ENCODE measurements at places on chromosomes 4 and X.

GRCh38 chrX:7028246-7028645 lies 119.3 kb upstream of the STS start:
- no peak for DNase-seq

- no peak for DNase-seq
Measured at GRCh38 chrX:47148946-47149345, 3.9 kb downstream of the RBM10 start.

DNA sequence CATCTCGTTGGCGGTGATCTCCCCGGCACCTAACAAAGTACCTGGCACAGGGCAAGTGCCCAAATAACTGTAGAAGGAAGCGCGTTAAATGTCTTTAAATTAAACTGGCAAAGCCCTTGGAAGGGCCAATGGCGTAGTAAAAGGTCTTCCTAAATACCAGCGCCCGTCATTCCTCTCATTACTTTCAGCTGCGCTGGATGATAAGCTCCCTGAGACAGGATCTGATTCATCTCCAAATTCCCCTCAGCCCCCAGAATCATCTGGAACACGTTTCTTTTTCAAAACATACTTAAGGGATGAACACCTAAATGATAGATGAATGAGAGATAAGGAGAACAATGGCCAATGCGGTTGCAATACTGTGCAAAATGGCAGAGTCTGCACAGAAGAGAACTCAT lies 95.1 kb downstream of the AFAP1 start:
- peak; percentile 50 for DNase-seq

GRCh38 chr4:177246641-177247584 lies 62.8 kb upstream of the NEIL3 start:
- DNase-seq = no peak

- no peak for DNase-seq
Measured at GRCh38 chr4:83486457-83487129, 1.7 kb upstream of the ABRAXAS1 start.

- DNase-seq = no peak
Measured at GRCh38 chrX:19889582-19890342, 2.4 kb upstream of the SH3KBP1 start.

- no peak for DNase-seq
Measured at GRCh38 chr4:152828122-152828521, 48.4 kb downstream of the ARFIP1 start.

GRCh38 chrX:9539605-9540387 lies 74.9 kb downstream of the TBL1X start:
- no peak for DNase-seq

- no peak for DNase-seq
Measured at GRCh38 chrX:124212622-124213021, 119.8 kb upstream of the TEX13D start.

DNA sequence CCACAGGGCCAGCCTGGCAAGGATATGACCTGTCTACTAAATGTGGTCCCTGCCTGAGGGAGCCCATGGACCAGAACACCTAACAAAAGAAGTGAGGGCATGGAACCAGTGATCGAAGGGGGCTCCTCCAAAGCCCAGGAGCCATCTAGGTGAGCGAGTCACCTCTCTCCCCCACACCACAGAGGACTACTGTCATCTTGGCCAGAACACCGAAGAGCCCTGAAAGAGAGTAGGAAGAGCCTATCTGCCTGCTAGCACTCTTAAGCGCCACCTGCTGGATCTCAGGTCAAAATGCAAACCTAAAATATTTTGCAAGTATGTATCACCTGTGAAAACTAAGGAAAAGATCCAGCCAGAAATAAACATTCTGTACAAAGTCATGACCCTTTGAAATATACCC lies 137.9 kb upstream of the ZXDB start:
- DNase-seq = no peak

- DNase-seq = no peak
Measured at GRCh38 chrX:8845060-8845459, 43.9 kb upstream of the FAM9A start.

DNA sequence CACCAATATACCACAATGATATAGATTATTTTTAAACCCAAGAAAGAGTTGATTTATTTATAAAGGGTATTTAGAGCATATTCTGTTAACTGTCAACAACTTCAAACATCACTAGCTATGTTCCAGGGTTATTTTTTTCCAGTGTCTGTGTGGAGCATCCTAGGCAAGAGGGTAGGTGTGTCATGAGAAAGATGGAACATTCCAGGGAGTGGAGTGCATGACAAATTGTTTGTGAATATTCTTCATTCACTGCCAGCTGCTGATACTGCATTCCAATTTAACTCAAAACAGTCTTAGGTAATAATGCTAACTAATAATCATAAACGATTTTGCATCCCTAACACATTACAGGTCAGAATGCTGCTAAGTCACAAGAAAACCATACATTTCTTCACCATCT lies 148.7 kb upstream of the RASGEF1B start:
- DNase-seq = no peak

DNA sequence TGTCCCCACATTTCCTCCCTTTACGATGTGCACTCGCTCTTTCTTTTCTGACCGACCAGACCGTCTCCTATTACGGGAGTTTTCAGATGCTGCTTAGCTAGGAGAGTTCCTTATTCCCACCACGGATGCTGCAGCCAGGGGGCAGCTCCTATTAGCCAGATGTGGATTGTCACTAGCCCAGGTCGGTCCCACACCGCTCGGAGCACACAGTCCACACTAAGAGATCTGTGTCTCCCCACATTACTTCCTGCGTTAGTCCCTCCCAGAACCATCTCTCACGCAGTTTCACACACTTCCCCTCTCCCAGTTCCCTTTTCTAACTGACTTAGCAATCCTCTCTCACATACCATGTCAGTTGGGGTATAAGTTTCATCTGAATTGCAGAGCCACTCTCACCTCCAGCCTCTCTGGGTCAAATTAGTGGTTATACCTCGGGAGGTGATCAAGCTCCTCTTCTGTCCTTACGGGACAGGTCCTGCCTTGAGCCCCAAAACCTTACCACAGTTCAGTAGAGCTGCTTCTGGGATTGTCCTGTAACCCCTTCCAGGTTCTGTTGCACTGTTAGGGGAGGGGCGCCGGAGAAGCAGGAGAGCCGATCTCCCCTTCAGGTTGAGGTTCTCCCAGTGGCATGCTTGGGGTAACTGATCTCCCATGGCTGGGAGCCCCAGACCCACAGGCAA lies 28.2 kb downstream of the SULT1E1 start:
- DNase-seq = no peak

DNA sequence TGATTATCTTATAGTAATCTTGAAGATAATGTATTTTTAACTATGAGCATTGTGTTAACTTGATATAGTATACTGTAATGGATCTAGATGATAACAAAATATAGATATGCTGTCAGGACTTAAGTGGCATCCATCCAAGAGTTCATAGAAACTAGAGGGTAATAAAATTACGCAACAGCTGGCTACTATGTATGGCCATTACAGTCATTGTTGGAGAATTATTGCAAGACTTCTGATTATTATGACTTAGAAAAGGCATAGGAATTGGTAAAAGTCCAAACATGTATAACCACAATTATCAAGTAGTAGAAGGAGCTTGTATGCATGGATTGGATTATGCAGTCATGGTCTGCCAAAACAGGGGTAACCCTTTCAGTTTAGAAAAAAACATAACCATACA lies 9.5 kb downstream of the OGT start:
- DNase-seq = no peak
